ENCODE measurements at places on chromosomes 7 and 10.

DNA sequence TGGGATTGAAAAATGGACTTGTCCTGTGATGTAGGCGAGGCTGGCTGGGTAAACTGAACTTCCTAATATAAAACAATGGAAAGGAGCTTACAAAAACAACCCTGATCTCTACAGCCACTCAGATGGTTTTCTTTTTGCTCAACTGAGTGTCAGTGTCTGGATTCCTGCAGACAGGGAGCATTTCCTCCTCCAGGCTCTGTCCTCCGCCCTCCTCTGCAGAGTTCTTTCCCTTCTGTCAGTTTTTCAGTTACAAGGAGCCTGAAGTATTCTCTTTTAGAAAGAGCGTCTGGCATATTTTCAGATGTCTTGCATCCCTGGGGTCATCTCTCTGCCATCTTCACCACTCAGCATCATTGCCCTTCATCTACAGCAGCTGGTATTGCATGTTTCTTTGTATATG lies 50.0 kb upstream of the PITRM1 start:
- DNase-seq, result no peak

GRCh38 chr10:132951926-132952325 lies 9.6 kb upstream of the CFAP46 start:
- DNase-seq, result no peak

DNA sequence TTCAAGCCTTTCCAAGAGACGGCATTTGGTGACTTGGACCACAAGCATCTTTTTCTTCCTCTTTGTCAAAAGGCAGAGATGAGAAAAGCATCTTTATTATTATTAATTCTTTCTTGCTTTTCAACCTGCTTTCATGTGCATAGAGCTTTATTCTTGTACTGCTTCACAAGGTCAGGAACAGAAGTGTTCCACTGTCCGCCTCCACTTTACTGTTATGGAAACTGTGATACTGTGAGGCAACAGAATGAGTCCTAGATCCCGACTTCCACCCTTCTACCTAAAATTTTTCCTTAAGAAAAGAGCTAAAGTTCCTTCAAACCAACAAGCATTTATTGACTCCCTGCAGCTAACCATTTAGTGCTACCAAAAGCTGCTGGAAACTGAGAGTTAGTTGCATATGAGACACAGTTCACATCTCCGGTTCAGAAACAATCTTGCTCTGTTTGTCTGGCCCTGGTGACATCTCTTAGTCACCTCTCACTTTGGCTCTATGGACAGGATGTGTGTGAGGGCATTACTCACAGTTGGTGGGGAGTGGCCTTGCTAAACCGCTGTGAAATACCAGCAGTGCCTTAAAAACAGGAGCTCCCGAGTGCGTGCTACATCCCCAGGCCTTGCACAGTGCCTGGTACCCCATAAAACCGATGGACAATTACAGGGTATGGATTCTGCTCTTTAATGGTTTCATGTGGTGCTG lies 77.1 kb upstream of the TRIL start:
- DNase-seq, result no peak

GRCh38 chr7:50653126-50653864 lies 88.1 kb upstream of the DDC start:
- DNase-seq, result no peak
